ENCODE measurements at places on chromosomes 6 and 20.

- DNase-seq = no peak
These were observed 1.8 kb upstream of the MRPS18A start for GRCh38 chr6:43689421-43689820.

GRCh38 chr6:111973118-111973761, 80.7 kb upstream of the CCN6 start:
- peak; percentile 28 for DNase-seq

- no peak for DNase-seq
These were observed 25.1 kb upstream of the TGM2 start for GRCh38 chr20:38190166-38190565.

- DNase-seq = no peak
These were observed 2.8 kb downstream of the SERPINB9 start for GRCh38 chr6:2900221-2900807.

DNA sequence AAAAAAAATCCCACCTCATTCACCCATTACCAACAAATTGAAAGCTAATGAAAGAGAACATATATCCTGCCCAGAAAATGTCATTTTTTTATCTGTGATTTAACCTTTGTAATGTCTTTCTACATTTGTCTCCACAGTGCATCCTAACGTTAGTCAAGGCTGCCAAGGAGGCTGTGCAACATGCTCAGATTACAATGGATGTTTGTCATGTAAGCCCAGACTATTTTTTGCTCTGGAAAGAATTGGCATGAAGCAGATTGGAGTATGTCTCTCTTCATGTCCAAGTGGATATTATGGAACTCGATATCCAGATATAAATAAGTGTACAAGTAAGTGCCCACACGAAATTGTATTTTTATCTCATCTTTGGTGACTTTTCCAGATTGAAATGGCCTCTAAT, 30.0 kb downstream of the RSPO3 start:
- no peak for DNase-seq

DNA sequence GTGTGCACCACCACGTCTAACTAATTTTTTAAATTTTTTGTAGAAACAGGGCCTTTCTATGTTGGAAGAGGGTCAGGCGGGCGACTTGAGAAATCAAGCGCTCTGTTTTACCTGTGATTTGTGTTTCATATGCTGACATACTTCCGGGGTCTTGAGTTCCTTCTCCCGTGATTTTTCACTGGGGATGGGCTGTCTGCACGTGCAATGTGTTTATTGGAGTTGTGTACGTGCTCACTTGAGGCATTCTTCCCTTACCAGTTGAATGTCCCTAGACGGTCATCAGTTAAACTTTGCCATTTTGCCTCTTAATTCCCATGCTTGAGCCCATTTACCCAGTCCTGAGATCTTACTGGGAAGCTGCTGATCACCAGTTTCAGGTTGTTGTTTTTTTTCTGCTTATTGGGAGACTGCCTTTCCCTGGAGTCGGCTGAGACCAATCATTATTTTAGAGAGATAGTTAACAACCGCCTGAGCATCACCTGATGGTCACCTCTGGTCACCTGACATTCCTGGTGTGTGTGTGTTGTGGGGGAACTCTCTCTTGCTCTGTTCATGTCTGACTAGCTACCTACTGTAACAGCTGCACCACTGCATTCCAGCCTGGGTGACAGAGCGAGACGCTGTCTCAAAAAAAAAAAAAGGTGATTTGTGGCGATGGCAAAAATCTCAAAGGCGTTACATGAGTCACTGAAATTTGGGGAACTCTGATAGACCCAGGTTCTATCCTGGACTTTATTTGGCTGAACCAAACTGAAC, 34.8 kb upstream of the NCOA3 start:
- DNase-seq = no peak

DNA sequence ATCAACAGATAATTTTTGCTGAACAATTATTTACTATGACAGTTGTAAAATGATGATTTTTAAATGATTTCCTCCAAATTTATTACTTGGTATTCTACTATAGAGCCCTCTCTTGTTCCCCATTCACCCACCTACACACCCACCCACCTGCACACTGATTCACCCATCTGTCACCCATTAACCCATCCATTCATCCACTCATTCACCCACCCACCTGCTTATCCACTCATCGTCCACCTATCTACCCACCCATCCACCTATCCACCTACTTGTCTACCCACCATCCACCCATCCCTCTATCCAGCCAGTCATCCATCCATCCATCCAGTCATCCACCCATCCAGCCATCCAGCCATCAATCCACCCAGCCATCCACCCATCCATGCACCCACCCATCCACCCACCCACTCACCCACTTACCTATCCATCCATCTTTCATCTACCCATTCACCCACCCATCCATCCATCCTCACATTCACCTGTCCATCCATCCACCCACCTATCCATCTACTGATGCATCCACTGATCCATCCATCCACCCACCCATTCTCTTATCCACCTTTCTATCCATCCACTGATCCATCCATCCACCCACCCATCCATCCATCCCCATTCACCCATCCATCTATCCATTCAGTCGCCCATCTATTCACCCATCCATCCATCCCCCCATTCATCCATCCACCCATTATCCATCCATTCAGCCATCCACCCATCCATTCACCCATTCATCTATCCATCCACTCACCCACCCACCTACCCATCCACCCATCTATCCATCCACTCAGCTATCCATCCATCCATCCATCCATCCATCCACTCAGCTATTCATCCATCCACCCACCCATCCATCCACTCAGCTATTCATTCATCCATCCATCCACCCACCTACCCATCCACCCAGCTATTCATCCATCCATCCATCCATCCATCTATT, 72.0 kb downstream of the SYNJ2 start:
- DNase-seq = no peak

GRCh38 chr6:41334482-41335040, 847 bp upstream of the NCR2 start:
- DNase-seq = no peak

DNA sequence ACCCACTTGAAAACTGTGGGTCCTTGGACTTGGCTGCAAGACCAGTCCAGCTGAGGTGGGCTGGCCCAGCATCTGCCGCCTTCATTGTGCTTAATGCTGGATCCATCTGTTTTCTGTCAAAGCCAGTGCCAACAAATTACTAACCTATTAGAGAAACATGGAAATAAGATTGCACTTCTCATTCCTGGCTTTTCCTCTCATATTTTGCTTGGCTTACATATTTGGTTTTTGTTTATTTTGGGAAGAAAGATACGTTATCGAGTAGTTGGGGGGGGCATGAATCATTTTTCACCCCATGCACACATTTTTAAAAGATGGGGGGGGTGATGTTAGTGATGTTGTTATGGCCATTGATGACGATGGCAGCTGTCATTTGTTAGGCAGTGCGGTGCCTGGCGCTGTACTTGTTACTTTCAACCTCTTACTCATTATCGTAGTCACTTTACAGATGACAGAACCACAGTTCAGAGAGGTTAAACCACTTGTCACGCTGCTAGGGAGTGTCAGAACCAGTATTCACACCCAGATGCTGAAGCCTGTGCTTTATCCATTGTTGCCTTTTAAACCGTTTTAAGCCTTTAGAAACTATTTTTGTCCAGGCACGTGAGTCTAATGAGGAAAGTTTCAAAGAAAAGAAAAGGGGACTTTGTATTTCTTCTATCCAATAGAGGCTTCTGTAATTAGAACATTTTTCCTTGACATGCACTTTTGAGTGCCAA, 180.0 kb downstream of the TMEM242 start:
- DNase-seq = no peak

GRCh38 chr6:84525907-84526306, 238.5 kb downstream of the TBX18 start:
- DNase-seq = no peak

DNA sequence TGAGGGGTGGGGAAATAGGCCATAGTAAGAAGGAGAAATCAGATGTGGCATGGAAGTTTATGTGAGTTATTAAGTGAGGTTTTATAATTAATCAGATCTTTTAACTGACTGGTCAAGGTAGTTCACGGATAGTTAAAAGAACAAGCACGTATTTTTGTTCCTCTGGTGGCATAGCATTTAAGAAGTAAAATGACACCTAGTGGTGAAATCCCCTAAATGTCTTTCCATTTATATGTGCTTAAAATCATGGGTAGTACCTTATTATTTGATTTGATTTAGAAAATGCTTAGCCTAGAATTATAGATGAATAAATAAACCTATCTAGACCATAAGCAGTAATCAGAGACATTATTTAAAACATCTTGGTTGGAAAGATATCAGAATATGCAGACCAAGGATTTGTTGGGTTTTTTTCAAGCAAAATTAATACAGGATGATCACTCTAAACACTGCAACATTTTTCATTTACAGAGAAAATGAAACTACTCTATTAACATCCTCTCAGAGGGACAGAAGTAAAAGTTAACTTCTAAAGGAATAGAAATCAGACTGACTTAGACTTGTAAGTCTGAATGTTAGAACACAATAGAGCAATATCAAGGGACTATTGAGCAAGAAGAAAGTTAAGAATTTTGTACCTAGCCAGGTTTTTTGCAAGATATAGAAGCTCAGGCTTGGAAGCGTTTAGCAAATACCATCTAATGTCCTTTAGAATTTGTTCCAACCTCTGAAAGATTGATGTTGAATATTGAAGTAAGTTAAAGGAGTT, 81.1 kb downstream of the STXBP5 start:
- no peak for DNase-seq

- DNase-seq = no peak
These were observed 71.8 kb upstream of the SIRPA start for GRCh38 chr20:1823450-1823844.

DNA sequence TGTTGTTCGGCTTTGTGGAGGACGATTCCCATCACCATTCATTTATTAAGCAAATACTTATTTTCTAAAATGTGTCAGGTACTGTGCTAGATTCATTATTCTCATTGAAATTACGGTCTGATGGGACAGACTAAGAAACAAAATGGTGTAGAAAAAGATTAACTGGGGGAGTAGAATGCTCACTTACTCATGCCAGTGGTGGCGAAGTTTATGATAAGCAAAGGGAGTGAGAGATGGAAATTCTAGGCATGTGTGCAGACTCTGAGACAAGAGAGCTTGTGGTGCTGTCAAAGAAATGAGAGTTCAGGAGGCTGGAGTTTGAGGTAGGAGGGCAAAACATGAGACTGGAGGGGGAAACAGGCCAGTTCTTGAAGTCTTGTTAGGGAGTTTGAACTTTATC, 896 bp downstream of the RPP21 start:
- no peak for DNase-seq

DNA sequence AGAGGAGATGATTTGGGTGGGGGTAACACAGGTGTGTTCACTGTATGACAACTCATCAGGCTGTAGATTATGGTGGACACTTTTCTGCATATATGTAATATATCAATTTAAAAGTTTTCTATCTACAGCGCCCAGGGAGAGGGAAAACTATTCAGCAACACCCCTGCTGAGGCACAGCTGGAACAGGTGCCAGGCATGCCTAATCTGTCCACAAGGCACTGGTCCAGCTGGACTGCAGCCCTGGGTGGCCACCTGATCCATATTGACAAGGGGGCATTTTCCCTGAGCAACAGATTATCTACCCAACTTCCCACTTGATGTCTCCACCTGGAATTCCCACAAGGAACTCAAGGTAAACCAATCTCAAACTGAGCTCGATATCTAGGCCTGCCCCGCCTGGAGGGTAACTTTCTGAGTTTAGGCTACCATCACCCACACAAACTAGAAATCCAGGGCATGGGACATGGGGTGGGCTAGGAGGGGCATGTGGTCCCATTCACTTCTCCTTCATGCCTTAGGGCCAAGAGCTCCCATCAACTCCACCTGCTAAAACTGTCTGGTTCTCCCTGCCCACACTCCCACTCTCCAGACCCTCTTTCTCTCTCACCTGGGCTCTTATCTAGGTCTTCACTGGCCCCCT, 4.6 kb downstream of the SLC22A16 start:
- no peak for DNase-seq

DNA sequence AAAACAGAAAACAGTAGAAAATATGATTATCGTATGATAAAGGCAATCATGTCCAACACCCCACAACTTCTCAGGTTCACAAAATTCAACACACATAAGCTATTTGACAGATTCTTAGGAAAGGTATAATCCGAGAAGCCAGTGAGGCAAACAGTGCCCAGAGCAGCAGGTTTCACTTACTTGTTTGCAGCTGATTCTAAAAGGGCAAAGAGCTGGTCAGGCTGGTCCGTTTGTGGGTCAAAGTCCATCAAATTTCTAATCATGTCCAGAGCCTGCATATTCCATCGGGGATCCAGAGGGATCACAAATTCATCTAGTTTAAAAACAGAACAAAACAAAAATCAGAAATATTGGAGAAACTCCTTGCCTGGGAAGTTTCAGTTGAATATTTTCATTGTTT, 69.8 kb upstream of the LYRM2 start:
- no peak for DNase-seq

- DNase-seq = no peak
These were observed 13.7 kb downstream of the C20orf96 start for GRCh38 chr20:276620-277495.

GRCh38 chr20:59002874-59003399, 4.1 kb downstream of the CTSZ start:
- no peak for DNase-seq

DNA sequence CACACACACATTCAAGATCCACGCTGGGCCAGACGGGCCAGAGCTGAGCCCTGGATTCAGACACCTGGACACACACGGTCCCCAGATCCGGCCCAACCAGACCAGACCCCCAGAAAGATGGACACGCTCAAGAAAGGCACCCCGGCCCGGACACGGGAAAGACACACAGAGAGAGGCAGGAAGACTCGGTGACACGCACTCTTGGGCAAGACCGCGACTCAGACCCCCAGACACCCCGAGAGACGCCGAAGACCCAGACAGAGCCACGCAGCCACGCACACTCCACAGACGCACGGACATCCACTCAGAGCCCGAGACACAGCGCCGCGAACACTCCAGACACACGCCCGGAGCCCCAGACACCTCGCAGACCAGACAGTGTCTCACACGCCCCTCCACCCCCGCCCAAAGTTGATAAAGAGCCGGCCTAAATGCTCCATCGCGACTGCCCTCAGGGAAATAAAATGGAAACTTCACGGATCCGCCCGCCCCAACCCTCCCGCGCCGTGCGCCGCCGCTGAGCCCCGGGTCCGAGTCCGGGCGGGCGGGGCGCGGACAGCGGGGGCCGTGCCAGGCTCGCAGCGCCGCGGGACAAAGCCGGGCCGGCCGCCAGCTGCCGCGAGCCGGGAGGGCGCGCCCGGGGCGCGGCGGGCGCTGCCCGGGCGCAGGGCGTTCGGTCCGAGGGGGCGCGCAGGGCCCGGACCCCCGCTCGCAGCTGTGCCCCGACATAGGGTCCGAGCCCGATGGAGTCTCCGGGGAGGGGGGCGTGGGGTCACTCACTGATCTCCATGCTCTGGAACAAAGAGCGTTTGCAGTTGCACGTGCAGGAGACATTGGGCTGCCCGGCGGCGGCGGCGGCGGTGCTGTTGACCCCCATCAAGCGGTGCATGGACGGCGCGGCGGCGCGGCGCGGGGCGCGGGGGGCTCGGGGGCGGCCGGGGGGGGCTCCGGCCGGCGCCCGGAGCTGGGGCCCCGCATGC, 831 bp downstream of the PMEPA1 start:
- peak; percentile 11 for DNase-seq

- no peak for DNase-seq
These were observed 167.8 kb downstream of the PHF3 start for GRCh38 chr6:63803371-63803770.
